ENCODE measurements at places on chromosomes 2 and 18.
A peak's percentile ranks its signal among the peaks of the same experiment; 100 is the strongest.

- DNase-seq, result no peak
Measured at GRCh38 chr2:190060626-190061025, 1.9 kb downstream of the MSTN start.

- DNase-seq, result no peak
Measured at GRCh38 chr2:24774373-24774772, 18.8 kb downstream of the PTRHD1 start.

- DNase-seq, result no peak
Measured at GRCh38 chr2:119694470-119694844, 15.5 kb downstream of the TMEM177 start.

- no peak for DNase-seq
Measured at GRCh38 chr2:11563784-11564666, 30.2 kb downstream of the GREB1 start.

GRCh38 chr2:44778221-44778654 lies 163.3 kb upstream of the SIX3 start:
- no peak for DNase-seq

DNA sequence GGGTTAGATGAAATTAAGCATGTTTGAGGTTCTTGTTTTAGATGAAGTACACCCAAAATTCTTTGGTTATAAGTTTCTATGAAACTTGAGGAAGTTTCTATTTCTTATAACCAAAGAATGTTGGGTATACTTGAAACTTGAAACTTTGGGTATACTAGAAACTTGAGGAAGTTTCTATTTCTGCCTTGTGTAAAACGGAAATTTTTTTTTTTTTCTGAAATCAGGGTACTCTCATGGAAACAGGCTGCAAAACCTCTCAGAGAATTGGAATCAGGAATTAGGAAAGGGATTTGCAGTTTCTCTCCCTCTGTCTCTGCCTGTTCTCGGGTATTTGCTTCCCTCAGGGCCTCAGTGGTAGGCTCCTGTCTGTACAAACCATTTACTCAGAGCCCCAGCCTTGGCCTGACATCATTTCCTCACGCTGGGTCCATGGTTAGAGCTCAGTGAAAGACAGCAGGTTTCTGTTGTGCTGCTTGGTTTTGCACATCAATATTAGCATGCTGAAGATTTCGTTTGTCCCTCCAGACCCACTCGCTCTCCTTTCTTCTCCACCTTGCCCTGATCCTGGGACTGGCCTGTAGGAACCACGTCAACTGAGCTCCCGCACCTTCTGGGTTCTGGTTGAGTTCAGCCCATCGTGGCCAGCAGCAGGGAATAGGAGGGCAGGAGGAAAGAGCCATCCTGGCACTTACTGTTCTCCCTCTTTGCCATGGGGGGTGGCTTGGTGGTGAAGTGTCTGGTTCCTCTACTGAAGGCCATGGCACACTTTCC lies 106.4 kb downstream of the POLR1A start:
- DNase-seq, result no peak

DNA sequence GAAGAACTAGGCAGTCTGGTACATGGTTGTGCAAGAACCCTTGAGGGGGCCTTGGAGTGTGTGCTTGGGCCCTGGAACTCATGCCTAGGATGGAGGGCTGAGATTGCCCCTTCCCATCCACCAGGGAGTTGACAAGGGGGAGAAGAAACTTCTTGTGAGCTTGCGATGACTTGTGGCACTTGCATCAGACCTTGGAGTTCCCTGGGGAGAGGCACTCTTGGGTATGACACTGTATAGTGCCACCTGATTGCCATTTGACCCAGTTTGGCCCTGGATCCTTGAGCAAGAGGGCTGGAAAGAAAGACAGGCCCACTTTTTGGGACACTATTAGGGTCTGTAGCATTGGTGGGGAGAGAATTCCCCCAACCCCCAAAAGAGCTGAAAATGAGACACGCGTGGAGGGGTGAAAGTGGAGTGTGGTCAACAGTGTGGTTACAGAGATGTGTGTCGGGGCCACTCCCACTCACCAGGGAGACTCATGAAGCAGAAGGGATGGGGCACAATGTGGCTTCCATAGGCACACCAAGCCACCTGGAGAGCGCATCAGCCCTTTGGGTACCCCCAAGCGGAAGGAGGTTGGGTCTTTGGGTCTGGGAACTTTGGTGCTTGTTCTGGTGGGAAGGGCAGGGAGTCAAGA lies 101.3 kb downstream of the MSH2 start:
- DNase-seq, result no peak

- DNase-seq, result peak; percentile 3
Measured at GRCh38 chr2:129296806-129297205, 682.7 kb upstream of the RAB6C start.

- no peak for DNase-seq
Measured at GRCh38 chr2:194289712-194290346, 1367.2 kb upstream of the SLC39A10 start.

DNA sequence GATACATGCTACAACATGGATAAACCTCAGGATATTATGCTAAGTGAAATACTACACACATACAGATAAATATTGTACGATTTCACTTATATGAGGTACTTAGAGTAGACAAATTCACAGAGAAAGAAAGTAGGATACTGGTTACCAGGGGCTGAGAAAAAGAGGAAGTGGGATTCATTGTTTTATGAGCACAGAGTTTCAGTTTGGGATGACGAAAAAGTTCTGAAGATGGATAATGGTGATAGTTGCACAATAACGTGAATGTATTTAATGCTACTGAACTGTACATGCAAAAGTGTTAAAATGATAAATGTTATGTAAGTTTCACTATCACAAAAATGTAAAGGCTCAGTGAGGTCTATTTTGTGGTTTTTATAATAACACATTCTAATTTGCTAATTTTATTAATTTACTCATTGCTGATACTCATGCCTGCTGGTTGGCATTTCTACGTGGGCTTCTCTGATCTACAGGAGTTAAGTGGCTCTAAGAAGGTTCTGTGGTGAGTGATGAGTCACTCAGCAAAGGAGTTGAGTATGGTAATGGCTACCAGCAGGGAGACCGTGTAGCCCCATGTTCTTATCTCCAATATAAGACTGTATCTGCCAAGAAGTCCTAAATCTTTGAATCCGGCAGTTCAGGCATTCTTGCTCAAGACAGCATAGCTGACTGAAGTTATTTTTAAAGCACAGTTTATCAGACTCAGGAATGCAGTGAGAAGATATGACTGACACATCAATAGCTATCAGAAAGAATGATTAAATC lies 41.1 kb downstream of the UPP2 start:
- DNase-seq, result no peak

DNA sequence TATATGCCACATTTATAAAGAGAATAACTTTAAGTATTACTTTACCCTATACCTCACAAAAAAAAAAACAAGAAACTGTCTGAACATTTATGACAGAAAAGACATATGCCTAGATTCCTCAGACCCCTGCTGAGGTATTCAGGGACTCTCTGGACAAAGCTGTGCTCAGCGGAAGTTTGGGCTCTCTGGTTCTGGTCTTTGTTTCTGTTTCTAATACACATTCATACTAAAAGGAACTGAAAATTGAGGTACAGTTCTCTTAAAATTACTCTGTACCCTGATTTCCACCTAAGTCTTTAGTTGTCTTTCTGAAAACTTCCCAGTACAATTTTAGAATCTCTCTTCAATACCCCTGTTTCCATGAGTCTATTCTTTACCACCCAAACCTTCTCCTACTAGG lies 160.3 kb downstream of the IKZF2 start:
- no peak for DNase-seq
